ENCODE measurements at places on chromosomes 2 and 18. TPM values are rescaled to one million over a fixed set of nuclear protein-coding genes. Genes with fewer than 3 reads are reported as not detected.

DNA sequence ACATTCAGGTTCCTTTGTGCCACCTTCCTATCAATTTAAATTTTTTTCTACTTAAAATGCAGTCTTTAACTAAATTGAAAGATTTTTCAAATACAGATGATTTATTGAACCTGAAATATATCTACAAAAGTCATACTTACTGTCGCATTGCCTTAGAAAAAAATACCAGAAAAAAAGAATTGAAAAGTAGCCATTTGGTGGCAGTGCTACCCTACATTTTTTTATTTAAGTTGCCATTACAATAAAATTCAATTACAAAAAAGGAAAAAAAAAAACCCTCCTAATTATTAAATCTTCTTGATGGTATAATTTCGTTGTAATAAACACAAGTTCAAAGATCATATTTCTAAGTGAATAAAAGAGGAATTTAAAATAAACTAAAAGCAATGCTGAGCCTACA is 43.4 kb downstream of the DSC3 start:
- DNase-seq = no peak

TMEM178A gene
- total RNA-seq = 1.2 TPM

DNA sequence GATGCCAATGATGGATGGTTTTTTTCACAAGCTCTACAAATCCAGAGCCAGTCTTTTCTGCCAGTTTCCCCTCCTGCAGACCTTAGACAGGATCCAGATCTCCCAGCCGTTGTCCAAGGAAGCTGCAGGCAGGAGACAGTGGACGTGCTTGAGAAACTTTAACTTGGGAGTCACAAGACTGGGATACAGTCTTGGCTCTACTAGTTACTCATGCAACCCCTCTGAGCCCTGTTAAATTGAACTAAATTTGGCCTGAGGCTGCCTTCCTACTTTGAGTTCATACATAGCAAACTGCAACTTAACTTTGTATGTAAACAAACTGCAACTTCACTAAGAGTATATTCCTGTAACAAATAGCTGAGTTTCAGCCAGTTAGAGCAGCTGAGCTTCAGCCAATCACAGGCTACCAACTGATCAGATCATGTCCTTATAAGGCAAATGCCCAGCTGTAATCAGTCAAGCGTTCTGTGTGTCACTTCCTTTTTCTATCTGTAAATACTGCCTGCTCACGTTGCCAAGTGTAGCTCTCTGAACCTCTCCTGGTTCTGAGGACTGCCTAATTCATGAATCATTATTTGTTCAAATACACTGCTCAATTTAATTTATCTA is 140.9 kb downstream of the CAPN13 start:
- peak; percentile 87 for DNase-seq

GRCh38 chr2:158686210-158686691 is 108.9 kb upstream of the DAPL1 start:
- no peak for DNase-seq

ANKRD29 gene
- total RNA-seq = 9.6 TPM

- no peak for DNase-seq
Measured at GRCh38 chr2:233822101-233822771, 32.1 kb downstream of the HJURP start.

Measured in esophagus muscularis mucosa (tissue), 4 donors.